ENCODE measurements at places on chromosomes 4 and X.

DNA sequence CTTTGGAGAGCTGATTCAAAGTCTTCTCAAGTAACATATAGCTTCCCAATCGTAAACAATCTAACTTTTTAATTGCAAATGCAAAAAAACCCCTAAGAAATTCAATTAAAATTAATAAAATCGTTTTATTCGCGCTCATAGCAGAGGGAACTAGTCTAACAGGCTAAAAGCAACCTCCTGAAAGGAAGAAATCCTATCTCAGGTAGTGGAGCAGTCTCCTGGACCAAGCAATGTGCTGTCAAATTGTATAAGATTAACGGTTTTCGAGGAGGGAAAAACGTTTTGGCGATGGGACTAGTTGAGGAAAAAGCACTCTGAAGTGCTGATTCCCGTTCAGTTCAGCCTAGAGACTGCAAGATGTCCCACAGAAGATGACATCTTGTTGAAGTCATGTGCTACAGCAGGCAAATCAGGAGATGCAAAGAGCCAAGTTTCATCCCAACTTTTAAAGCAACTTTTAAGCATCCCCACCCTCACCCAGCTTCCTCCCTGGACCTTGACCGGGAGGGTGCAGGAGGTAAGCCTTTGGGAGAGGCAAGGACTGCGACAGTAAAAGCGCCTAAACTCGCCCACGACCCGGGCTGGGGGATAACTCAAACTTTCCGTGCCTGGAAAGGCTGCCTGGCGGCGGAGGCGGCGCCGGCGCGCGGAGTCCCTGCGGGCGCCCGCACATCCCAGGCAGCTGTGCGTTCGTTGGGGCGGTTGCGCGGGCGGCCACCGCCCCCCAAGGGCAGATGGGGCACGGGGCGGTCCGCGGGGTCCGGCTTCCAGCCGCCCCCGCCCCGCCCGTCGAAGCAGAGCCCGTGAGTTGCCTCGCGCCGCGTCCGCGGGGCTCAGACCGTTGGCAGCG is 784 bp downstream of the MAP7D3 start:
- peak; percentile 37 for DNase-seq

- no peak for DNase-seq
These were observed 76.0 kb upstream of the DDX60 start for GRCh38 chr4:168394556-168394955.

- no peak for DNase-seq
These were observed 8.1 kb downstream of the ENPEP start for GRCh38 chr4:110484029-110484428.

DNA sequence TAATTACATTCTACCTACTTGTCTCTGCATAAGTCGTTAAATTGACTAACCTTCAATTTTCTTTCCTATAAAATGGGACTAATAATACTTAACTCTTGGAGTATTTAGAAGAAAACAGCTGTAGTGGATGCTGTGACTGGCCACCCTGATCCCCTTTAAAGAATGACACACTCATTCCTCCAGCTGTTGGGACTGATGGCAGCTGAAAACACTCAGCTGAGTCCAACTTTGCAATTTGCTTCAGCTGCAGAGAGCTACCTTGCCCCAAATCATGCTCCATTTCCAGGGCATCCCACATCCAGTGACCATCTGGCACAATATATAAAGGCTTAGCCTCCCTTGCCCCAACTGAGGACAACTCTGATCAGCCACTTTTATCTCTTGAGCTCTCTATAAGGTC is 89.1 kb downstream of the MID1IP1 start:
- DNase-seq: no peak

- no peak for DNase-seq
These were observed 14.0 kb upstream of the SHROOM4 start for GRCh38 chrX:50827996-50828395.

DNA sequence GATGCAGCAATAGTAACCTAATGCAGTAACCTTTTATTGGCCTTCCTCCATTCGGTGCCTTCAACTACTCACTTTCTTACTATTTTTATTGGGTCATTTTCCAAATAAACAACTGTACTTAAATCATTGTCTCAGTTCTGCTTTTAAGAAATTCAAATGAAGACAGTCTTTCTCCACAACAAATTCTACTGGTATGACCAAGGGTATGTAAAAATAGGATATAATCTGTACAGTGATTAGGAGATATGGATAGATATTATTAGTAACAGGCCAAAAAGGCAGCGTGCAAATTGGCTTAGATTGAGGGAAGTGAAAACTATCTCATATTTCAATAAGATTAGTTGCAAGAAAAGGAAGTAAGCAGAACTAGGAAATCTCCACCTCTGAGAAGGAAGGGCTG is 177.4 kb upstream of the PPP1R2C start:
- DNase-seq: no peak

DNA sequence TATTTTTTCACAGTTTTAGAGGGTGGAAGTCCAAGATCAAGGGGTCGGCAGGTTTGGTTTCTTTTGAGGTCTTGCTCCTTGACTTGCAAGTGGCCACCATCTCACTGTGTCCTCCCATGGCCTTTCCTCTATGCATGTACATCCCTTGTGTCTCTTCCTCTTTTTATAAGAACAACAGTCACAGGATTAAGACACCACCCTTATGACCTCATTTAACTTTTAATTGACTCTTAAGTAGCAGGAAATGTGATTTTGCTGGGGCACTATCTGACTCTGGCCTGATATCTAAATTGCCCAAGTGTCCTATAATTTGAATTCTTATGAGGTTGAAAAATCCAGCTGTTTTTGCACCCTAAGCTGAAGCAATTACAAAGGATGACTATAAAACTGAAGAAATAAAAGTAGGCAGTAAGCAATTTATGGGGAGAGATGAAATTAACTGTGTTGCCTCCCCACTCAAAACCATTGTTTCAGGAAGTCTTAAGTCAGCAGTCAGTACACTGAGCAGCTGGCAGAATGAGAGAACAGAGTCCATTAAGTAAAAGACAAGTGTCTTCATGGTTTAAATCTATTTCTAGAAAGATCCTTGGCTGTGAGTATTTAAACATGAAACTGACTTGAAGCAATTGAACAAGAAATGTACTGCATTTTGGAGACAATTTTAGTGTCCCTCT is 601.3 kb downstream of the SPRY1 start:
- no peak for DNase-seq

- no peak for DNase-seq
These were observed 211.8 kb downstream of the DCTD start for GRCh38 chr4:182705389-182705788.

DNA sequence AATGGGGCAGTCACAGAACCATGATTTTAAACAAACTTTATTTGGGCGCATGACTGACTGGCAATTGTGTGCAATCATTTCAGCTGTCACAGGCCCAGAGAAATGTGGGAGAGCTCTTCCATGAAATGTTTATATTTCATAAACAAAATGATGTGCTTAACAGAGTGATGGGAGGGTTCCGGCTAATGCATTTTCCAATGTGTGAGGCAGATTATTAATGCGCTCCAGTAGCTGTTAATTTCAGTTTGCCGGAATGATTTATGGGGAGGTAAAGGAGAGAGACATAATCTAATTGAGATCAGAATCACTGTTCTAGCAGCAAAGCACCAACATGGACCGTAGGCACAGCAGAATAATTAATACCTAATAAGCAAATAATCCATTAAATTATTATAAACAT is 55.6 kb downstream of the NKX6-1 start:
- no peak for DNase-seq

GRCh38 chr4:1693131-1693896 is 9.2 kb upstream of the FAM53A start:
- peak; percentile 72 for DNase-seq

GRCh38 chr4:47747211-47747610 is 90.7 kb downstream of the CORIN start:
- DNase-seq: no peak

- DNase-seq: no peak
These were observed 211.5 kb upstream of the SMIM31 start for GRCh38 chr4:164542431-164542830.

DNA sequence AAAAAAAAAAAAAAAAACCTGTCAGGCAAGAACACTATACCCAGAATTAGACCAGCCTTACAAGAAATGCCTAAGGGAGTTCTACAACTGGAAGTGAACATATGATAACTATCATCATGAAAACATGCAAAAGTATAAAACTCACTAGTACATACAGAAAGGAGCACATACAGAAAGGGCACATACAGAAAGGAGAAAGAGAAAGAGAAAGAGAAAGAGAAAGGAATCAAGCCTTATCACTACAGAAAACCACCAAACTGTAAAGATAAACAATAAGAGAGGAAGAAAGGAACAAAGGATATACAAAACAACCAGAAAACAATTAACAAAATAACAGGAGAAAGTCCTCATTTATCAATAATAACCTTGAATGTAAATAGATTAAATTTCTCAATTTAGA is 50.4 kb downstream of the PHKA1 start:
- no peak for DNase-seq

DNA sequence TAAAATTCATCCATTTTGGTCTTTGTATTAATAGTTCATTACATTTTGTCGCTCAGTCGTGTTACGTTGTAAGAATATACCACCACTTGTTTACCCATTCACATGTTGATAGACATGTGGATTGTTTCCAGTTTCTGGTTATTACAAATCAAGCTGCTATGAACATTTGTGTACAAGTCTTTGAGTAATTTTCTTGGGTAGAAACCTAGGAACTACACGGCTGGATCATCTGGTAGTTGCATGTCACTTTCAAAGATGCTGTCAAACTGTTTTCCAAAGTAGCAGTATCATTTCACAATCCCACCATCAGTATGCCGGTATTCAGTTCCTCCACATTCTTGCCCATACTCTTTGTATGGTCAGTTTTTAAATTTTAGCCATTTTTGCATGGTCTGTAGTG is 98.0 kb downstream of the GASK1B start:
- no peak for DNase-seq

- no peak for DNase-seq
These were observed 66.8 kb downstream of the SPIN3 start for GRCh38 chrX:56928546-56928945.

- no peak for DNase-seq
These were observed 41.1 kb downstream of the PPP3CA start for GRCh38 chr4:101306225-101306624.

GRCh38 chrX:120564925-120565324 is 4.2 kb upstream of the CUL4B start:
- no peak for DNase-seq

- DNase-seq: no peak
These were observed 598.7 kb upstream of the TECRL start for GRCh38 chr4:65007841-65008439.

- DNase-seq: no peak
These were observed 97.4 kb downstream of the COL4A5 start for GRCh38 chrX:108537005-108537404.

DNA sequence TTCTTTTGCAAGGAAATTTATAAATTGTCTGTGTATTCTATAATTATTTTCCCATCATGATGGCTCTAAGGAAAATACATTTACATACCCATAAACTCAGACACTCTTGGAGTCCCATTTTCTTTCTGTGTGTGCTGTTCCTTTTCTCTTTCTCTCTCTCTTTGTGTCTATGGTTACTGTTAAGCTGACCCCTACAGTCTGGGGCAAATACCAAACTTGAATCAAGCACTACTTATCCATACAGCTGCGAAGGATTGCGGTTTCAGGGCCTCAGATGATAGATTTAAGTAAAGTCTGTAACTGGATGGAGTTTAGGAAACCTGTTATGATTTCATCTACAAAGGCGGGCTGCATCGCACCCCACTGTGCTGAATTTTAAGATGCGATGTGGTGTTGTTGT is 150.2 kb downstream of the SHROOM3 start:
- DNase-seq: no peak

DNA sequence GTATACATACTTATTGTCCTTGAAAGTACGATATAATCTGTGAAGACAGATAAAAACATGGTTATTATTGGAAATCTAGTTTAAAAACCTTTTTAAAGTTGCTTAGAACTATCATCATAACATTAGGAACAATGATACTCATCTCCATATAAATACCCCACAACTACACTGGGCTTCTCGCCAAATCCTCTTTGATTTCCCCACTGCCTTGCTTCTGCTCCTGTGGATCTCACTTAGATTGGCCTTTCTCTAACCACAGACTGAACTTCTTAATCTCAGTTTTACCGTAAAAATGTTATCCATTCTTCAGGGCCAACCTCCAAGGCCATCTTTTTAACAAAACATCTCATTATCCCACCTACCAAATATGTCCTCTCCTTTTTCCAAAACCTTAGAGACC is 77.6 kb downstream of the PRKG2 start:
- DNase-seq: no peak

DNA sequence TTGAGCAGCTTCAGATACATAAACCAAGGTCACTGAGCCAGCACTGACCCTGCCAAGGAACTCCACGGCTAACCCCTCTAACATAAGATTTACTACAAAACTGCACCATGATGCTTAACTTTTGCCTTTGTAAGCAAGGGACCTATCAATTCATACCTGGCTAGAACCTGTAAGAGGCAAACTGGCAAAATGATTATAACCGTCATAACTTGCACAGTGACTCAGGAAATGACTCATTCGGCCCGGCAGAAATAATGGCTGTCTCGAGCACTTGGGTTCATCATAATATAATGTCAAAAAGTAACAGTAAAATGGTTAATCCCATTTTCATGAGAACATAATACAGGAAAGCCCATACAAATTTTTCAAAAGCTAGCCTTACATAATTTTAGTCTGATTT is 17.2 kb downstream of the RASGEF1B start:
- peak; percentile 54 for DNase-seq

GRCh38 chr4:88108747-88109122 is 49.7 kb downstream of the ABCG2 start:
- no peak for DNase-seq

DNA sequence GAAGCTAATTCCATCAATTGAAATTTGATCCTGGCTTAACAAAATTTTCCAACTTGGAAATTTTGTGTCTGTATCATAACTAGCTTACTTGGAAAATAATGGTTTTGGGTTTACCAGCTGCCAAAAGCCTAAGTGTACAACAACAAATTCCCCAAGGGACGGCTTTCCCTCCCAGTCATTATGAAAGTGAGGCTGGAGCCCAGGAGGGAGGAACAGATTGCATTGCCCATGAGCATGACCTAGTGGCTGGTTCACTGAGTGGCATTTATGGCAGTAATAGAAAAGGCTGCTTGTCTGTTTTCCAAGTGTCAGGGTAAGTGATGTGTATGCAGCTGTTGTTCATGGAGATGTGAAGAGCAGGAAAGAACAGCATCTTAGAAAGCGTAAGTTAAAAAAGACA is 70.8 kb upstream of the HHIP start:
- DNase-seq: no peak

- DNase-seq: no peak
These were observed 73.2 kb upstream of the C1QTNF7 start for GRCh38 chr4:15354371-15355297.

- DNase-seq: no peak
These were observed 11.1 kb upstream of the MAB21L2 start for GRCh38 chr4:150570862-150571261.

DNA sequence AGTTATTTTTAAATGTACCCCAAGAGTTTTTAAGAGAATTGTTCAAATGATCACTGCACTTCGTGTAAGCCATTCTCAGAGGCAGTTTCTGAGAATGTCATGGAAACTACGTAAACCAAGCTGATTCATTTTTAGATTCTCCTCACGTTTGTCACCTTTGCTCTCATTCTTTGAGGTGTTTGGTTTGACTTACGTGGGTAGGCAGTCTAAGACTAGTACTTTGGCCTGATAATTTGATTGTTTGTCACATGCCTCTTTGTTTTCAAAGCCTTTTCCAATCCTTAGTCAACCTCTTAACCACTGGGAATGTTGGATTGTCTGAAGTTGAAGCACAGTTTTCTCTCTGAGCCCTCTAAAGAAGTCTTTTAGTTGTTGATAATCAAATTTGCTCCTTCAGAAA is 10.5 kb downstream of the SEPTIN11 start:
- DNase-seq: no peak
